ENCODE measurements at places on chromosomes 1 and 21. TPM values are rescaled to one million over a fixed set of nuclear protein-coding genes. Genes with fewer than 3 reads are reported as not detected.
A peak's percentile ranks its signal among the peaks of the same experiment; 100 is the strongest.

The SMYD2 gene
- 15.0 TPM for total RNA-seq

The NLRP3 gene
- total RNA-seq = 1.7 TPM

The SPATA46 gene
- total RNA-seq = not detected

The GUCA2B gene
- total RNA-seq = not detected

The ETV3L gene
- total RNA-seq = not detected

GRCh38 chr1:67811781-67812180 is 21.5 kb downstream of the GNG12 start:
- no peak for DNase-seq

- peak; percentile 81 for DNase-seq
These were observed 82.3 kb upstream of the SYT6 start for GRCh38 chr1:114235960-114236359.

GRCh38 chr21:29155933-29156260 is 25.5 kb downstream of the MAP3K7CL start:
- no peak for DNase-seq

DNA sequence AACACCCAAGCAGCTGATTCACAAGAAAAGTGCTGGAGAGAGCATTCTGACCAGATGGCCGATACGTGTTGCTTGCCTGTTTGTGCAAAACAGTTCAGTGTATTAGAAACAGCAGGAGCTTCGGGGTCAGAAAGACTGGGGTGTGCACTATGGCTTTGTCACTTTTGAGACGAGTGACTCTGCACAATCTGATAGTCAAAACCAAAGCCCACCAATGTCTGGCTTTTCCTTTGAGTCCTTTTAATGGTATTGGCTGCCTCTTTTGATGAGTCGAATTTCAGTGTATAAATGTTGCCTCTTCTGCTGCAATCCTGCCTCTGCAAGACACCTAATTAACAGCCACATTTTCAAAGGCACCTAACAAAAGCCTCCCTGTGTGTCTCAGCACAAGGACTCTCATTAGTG is 444.6 kb downstream of the AJAP1 start:
- peak; percentile 55 for DNase-seq

DNA sequence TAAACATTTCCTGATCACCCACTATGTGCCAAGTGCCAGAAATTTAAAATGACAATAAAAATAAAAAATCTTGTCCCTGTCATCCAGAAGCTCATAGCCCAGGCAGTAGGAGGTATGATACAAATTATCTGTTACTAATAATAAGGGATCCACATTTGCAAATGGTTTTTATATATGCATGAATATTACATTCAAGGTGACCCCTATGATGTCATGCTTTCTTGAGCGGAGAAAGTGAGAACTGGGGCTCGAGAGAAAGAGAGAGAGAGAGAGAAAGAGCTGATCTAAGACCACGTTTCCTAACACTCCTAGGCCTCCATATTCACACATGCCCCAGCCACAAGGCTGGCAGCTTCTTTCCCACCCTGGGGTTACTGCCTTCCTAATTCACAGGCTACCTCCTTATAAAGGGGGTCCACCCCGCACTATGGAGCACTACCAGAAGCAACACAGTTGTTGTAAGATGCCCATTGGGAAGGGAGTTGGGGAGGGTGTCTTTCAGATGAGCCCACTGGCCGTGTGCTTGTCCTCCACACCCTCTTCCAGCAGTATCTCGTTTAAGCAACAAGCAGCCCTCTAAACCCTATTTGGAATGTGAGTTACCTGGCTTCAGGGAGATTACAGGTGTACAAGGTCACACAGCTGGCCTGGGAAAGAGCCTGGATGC is 28.8 kb upstream of the LRRN2 start:
- no peak for DNase-seq

- DNase-seq = no peak
These were observed 27.2 kb upstream of the LRRC8C start for GRCh38 chr1:89605692-89606091.

DNA sequence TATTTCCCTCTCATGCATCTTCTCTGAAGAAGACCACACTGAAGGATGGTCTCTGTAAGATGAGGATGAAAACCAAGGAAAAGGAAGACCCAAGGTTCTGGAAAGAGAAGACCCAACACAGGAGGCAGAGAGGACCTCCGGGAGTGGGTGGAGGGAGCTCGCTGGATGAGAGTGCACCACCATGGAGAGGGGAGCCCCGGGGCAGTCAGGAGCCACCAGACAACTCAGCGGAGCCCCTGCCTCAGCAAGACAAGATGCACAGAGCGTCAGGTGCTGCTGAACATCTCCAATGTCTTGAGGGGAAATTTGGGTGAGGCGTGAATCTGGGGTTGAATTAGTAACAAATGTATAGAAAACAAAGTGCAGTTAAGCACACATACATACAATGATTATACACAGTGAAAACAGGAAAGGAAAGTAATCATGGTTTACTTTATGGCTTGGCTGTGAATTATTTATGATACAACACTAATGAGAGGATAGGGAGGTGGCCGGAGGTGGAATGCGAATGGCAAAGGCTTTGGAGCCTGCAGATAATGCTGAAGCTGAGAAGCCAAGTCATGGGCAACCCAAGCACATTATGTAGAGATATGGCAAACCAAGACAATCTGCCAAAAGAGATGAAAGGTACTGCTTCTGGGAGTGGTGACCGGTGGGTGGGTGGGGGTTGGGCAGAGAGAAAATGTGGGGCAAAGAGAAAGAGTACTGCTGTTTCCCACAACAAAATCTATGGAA is 80.4 kb upstream of the EDN2 start:
- no peak for DNase-seq

DNA sequence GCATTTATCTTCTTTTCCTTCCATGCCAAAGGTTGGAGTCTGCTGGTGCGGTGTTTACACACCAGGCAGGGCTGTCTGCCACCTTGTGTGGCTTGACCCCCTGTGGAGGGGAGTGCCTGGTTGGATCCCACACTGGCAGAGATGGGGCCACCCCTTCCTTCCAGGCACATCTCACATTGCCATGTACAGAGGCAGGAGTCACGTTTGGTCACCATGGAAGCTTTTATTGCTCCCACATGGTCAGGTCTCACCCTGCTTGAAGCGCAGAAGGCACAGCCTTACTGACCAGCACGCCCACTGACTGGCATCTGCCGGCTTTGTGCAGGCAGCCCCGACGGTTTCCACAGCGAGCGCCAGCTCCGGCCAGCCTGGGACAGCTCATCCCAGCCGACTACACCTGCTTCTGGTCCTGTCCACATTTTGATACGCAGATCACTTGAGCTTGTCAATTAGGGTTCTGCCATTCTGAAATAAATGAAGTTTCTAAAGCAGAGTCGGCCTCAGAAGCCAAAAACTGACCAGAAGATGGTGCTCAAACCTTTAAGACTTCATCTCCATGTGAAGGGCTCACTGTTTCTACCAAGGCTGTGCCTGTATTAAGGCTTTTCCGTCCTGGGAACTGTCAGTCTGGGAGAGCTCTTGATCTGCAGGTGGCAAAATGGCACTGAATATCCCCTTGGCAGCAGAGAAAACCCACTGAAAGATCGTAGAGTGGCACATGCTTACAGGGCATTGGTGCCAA is 35.6 kb upstream of the EPHA8 start:
- DNase-seq = no peak

GRCh38 chr1:163367721-163368120 is 46.0 kb downstream of the NUF2 start:
- DNase-seq = no peak

GRCh38 chr1:36776948-36777831 is 257.1 kb downstream of the GRIK3 start:
- DNase-seq = no peak

- no peak for DNase-seq
These were observed 180.9 kb downstream of the PCP4 start for GRCh38 chr21:40047993-40048730.

DNA sequence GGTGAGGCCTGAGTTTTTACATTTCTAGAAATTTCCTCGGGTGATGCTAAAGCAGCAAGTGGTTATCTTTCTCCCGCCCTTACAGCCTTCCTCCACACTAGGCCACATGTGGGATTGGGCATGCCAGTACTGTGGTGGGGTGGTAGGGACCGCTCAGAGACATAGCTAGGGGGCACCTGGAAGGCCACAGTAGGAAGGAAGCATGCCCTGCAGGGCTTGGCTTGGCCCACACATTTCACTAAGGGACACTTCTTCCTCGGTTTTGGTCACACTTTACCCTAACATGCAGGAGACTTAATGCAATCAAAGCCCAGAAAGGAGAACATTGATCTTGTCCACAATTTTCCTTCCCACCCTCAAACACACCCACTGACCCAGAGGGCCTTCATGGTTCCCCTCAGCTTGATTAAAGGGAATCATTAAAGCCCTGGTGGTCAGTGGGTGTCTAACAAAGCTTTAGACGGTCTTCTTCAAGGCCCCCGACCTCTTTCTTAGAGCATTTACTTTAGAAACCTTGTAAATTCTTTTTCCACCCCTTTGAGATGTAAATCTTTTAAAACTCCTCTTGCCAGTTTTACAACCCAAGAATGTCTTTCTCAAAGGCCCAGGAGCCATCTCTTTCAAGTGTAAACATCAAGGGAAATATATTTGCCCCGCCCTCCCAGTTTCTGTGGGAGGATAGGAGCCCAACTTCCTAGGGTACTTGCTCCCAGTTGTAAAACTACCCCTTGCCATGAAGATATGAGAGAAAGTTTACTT is 246.4 kb upstream of the PTBP2 start:
- DNase-seq = no peak

DNA sequence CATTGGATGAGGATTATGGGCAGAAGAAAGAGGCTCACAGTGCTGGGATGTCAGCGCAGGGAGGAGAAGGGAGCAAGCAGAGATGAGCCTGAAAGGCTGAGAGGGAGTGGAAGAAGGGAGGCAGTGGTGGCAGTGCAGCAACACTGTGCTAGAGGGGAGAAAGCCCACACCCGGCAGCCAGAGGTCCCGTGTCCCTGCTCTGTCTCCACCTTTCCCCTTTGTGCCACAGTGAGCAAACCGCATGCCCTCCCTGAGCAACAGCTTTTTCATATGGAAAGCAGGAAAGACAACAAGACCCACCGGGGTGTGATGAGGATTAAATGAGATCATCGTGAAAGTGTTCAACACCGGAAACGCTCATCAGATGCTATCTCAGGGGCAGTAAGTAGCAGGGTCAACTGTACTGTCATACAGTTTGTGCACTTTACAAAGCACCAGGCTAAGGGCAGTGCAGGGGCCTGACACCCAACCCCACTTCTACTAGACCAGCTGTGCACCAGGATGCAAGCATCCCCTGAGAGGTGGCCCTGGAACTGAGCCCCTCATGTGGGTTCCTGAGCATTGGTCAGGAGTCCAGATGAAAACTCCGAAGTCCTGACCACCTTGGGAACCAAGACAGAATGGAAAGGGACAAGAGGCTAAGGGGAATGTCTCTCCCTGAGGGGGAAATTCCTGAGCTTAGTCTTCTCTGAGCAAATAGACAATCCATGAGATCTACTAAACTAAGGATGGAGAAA is 9.1 kb downstream of the NHLH1 start:
- DNase-seq = no peak

- no peak for DNase-seq
These were observed 23.4 kb downstream of the BEND5 start for GRCh38 chr1:48753293-48753692.

- DNase-seq = no peak
These were observed 46.3 kb upstream of the VANGL1 start for GRCh38 chr1:115595279-115596079.

GRCh38 chr21:33975548-33976081 is 60.0 kb upstream of the ATP5PO start:
- DNase-seq = no peak

DNA sequence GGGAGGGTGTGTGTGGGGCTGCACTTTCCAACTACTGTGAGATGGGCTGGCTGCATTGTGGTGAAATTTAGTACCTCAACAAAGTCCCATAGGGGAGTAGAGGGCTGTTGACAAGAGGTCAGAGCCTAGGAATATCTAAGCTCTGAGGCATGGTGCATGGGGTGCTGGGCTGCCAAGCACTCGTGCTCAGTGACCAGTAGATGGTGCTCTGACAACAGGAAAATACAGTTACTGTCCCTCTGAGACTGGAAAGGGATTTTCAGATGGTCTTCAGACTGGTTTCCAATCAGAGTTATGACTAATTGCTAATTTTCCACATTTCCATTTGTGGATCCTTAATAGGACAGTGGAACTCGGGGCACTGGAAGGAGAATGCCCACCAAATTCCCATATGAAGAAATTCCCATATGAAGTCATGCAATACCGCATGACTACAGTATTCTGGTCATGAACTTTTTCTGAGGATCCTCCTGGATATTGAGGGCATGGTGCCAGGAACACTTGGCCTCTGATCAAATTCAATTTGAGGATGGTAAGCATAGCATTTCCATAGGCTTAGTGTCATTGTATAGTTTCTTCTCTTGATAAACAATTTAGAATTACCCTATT is 4.1 kb upstream of the CACNA1E start:
- DNase-seq = no peak

DNA sequence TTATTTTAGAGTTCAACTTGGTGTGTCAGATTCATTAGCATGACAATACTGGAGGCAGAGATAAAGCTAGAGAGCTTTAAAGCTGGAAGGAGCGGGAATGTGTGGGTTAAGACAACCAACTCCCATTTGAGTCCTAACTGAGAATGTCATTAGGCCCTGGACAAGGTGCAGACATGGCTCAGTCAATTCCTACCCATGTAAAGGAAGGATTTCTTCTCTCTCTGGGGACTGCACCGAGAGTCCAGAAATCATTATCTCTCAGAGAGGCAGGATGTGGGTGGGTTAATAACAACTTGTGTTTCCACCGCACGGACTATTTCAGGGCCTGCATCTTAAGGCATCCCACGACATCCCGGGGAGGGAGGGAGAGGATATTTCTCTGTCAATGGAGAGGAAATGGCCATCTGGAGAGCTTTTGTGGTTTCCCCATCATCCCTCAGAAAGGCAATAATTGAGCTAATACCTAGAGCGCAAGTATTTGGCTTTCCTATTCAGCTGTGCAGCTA is 46.7 kb upstream of the SARS1 start:
- DNase-seq = no peak

GRCh38 chr1:206568256-206568655 is 44.0 kb downstream of the EIF2D start:
- DNase-seq = no peak

DNA sequence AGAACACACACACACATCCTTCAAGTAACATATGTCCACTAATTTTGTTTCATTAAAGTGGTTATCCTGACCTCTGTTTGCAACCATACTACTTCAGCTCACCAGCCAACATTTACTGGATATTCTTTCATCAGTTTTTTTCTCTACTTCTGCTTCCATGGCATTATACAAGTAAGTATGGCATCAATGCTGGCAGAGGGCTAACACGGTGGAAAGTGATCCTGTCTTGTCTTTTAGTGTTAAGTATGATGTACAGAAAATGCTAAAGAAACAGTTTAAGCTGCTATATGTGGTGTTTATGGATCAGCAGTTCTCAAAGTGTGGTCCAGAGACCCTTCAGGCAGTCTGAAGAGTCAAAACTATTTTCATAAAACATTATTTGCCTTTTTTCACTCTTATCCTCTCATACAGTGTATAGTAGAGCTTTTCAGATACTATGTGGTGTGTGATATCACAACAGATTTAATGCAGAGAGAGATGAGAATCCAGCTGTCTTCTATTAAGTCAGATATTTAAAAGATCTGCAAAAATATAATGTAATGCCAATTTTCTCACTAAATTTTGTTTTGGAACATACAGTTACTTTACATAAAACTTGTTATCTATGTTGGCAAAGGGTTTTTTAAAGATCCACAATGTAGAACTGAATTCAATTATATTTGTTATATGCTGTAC is 46.6 kb downstream of the FOXJ3 start:
- no peak for DNase-seq
